Nucleus accumbens (tissue), 56 donors: ENCODE measurements at places on chromosomes 12 and 14.

DNA sequence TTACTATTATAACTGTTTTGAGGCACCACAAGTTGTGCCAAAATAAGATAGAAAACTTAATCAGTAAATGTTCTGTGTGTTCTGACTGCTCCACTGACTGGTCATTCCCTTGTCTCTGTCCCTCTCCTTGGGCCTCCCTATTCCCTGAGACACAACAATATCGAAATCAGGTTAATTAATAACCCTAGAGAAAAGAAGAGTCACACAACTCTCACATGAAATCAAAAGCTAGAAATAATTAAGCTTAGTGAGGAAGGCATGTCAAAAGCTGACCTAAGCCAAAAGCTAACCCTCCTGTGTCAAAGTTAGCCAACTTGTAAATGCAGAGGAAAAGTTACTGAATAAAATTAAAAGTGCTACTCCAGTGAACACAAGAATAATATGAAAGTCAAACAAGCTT lies 53.8 kb upstream of the CCDC196 start:
- DNase-seq = no peak

- no peak for DNase-seq
Measured at GRCh38 chr12:67986632-67987031, 2.6 kb upstream of the IFNG-AS1 start.

- DNase-seq = no peak
Measured at GRCh38 chr12:70028918-70029317, 203.9 kb downstream of the MYRFL start.

- no peak for DNase-seq
Measured at GRCh38 chr12:749751-750270, 2.6 kb upstream of the WNK1 start.

DNA sequence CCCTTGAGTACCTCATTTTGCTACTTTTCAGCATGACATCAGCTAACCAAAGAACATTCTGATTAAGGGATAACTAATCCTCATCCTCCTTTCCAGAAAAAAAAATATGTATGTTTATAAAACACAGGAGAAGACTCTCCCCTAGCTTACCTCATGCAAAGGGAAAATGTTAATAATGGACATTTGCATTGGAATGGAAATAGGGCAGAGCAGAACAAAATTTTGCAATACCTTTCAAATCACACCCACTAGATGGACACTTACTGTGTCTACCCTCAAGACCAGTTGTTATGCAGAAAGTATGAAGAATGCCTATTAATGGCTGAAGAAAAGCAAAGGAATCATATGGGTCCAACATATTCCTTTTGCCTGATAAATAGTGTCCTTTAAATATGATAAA lies 8.9 kb upstream of the SLCO1A2 start:
- no peak for DNase-seq

- no peak for DNase-seq
Measured at GRCh38 chr14:101098641-101099040, 195.1 kb upstream of the RTL1 start.

- no peak for DNase-seq
Measured at GRCh38 chr12:87305481-87305880, 723.7 kb downstream of the C12orf50 start.

DNA sequence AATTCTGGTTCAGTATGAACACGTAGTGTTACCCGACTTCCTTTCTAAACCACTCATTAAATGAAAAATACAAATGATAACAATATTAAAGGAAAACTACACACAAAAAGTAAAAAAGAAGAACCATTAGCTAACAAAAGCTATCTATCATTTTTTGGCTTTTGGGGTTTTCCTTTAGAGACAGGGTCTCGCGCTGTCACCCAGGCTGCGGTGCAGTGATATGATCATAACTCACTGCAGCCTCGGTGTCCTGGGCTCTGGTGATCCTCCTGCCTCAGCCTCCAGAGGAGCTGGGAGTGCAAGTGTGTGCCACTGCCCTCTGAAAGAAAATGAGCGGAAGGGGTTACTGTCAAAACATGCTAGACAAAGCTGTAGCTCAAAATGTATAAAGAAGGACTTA lies 238.2 kb upstream of the AVPR1A start:
- DNase-seq = no peak

DNA sequence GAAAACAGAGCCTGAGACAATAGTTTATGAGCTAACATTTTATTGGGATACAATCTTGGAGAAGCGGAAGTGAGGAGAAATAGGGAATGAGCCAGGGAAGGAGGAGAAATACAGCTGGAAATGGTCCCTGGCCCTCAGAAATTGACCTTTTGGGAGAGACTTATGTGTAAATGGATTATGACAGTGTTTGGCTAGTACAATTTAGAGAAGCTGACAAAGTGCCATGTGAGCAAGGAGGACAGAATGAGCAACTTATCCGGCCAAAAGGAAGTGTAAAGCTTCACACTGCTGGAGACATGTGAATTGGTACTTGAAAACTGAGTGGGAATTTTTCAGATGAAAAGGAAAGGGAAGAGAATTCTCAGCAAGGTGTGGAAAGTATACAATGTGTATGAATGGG lies 2.9 kb downstream of the GLIPR1 start:
- no peak for DNase-seq

GRCh38 chr14:20612403-20612802 lies 21.2 kb upstream of the RNASE12 start:
- no peak for DNase-seq

DNA sequence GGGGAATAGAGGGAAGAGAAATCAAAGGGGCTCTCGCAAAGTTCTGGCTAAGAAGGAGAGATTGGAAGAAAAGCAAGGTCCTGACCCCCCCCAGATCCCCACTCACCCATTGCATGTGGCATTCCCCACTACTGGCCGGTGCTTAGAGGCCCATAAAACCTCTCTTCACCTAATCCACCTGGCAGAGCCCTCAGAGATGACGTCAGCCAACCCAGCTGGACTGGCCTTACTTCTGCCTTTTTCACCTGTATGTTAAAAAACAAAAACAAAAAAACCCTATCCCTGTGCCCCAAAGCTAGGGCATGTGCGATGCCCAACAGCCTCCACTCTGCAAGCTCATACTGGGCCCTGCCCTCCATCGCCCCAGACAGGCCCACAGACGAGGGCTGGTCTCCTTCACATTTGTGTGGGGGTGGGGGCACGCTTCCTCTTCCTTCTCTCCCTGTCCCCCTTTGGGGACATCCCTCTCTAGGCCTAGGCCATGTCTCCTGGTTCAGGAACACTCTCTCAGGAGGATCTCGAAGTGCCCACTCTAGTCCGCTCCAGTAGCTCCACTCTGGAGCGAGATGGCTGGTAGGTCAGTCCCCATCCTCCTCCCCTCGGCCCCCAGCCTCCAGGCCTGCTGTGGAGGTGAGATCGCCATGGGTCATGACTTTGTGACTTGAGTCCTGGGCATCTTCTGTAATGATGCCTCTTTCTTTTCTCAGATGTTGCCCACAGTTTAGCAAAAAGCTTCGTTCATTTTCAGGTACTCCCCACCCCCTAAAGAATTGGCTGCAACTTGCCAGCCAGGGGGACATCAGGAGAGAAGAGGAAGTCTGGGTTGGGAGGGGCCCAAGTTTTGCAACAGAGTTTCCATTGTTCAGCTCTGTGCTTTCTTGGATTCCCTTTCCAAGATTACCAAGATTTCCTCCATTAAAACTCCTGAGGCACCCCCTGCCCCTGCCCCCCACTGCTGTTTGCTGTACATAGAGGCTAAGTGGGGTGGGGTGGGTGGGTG lies 37.0 kb downstream of the FIGNL2 start:
- DNase-seq = no peak

DNA sequence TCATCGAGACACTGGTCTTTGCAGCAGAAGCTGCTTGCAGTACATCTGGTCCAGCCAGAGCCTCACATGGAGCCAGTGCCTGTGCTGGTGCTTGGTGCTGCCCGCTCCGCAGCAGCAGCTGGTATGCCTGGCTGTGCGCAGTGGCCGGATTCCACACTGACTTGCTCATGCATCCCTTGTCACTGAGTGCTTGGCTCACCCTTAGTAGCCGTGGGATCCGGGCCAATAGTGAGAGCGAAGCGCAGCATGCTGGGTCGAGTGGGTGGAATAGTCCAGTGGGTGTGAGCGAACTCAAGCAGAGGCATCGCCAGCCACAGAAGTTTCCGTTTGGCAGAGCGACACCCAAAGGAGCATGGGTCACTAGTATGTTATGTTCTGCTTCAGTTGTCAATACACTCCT lies 10.1 kb upstream of the FBXO33 start:
- DNase-seq = no peak

- DNase-seq = no peak
Measured at GRCh38 chr14:102993523-102993922, 63.8 kb downstream of the CDC42BPB start.

DNA sequence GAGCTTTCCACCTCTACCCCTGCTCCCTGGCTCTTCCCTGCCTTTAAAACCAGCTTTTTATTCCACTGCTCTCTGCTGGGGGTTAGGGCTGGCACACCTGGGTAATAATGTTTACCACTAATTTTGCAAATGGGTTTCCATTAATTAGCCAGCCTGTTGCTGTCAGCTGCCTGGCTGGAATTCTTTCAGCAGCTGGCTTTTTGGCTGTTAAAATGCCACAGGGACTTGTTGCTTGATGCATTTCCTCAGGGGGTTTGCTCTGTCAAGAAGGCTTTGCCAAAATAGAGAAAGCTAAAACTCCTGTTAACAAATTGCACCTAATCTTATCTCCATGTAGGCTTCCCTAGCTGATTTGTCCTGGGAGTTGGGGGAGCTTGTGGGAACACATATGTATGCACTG lies 51.8 kb upstream of the PSMC1 start:
- no peak for DNase-seq

GRCh38 chr12:117158911-117159553 lies 31.2 kb downstream of the FBXO21 start:
- DNase-seq = no peak

GRCh38 chr12:25264114-25264513 lies 13.4 kb upstream of the KRAS start:
- no peak for DNase-seq

GRCh38 chr14:96417254-96417653 lies 25.3 kb downstream of the AK7 start:
- DNase-seq = no peak

DNA sequence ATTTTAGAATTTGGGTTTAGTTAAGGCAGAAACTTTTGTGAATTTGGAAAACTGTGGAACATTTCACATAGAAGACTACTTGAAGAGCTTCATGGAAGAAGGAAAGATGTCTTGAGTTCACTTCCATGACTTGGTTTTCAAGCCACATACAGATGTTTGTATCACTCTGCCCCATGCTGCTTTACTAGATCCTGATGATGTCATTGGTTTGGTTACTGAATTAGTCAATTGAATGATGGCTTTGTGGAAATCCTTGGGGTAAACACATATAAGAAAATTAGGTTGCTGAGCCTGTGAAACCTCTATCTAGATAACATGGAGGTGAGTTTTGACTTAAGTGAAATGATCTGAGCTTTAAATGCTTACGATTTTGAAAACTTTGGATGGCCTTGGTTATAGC lies 90.6 kb downstream of the LRRK2 start:
- DNase-seq = no peak

DNA sequence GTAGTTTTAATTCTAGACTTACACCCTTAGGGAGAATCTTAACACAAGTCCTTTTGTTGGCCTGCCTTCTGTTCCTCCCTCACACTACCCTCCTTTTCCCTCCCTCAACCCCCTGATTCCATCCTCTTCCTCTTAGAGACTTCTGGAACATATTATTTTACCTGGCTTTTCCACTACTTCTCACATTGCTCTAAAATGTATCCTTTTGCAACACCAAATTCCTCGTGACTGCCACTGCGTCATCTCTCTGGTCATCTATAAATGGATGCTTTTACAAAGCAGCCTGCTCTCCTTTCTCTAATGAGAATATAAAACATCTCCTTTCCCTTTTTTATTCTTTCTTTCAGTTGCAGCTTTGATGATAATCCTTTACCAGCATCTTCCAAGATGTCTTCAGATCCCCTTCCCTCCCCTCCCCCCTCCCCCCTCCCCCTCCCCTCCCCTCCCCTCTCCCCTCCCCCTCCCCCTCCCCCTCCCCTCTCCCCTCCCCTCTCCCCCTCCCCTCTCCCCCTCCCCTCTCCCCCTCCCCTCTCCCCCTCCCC lies 93.6 kb downstream of the DIP2B start:
- DNase-seq = no peak

DNA sequence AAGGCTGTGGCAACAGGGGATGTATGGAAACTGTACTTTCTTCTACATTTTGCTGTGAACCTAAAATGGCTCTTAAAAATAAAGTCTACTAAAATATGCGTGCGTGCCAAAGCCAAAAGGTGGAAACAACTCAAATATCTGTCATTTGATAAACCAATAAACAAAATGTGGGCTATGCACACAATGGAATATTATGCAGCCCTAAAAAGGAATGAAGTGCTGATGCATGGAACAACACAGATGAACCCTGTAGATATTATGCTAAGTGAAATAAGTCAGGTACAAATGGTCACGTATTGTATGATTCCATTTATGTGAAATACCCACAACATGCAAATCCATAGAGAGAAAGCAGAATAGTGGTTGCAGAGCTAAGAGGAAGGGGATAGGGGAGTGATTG lies 8.0 kb downstream of the CACNA2D4 start:
- no peak for DNase-seq

GRCh38 chr14:69535230-69535848 lies 39.3 kb downstream of the CCDC177 start:
- no peak for DNase-seq

DNA sequence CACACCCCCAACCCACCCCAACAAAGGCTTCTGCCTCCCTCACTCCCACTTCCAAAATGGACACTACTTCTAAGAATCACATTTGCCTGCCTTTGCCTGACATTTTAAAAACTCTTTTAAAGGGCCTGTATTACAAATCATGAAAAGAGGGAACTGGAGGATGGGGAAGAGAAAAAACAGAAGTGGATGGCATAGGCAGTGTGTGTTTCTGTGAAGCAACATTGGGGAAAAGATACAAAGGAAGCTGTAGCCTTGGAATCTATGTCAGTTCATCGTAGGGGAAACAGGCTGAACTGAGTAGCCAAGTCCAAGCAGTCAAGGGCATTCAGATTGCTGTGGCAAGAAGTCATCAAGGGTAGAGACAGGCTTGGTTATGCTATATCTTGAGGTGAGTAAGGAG lies 273.9 kb downstream of the BTG1 start:
- DNase-seq = no peak

GRCh38 chr14:41549821-41550607 lies 56.7 kb upstream of the LRFN5 start:
- no peak for DNase-seq

DNA sequence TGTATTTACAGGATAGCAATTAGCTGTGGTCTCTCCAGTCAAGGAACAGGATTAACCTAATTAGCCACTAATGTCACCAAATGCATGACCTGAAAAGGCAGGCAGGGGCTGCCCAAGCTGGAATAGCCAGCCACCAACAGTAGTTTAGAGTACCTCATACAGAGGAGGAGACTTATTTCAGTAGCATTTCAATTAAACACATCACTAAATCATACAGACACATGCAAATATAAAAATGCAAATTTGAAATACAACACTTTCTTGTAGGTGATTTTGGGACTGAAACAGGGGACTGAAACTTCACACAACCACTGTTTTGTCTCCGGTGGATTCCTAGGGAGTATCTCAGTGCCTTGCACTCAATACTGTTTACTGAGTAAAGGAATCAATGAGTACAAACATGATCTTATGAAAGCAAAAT lies 636 bp upstream of the IFNG-AS1 start:
- no peak for DNase-seq

GRCh38 chr12:46300910-46301309 lies 32.1 kb upstream of the SLC38A1 start:
- DNase-seq = no peak

GRCh38 chr12:25286837-25287236 lies 36.1 kb upstream of the KRAS start:
- no peak for DNase-seq
